ENCODE measurements at places on chromosomes 2 and 18.

GRCh38 chr2:94762600-94762999 lies 108.6 kb upstream of the TEKT4 start:
- no peak for DNase-seq

DNA sequence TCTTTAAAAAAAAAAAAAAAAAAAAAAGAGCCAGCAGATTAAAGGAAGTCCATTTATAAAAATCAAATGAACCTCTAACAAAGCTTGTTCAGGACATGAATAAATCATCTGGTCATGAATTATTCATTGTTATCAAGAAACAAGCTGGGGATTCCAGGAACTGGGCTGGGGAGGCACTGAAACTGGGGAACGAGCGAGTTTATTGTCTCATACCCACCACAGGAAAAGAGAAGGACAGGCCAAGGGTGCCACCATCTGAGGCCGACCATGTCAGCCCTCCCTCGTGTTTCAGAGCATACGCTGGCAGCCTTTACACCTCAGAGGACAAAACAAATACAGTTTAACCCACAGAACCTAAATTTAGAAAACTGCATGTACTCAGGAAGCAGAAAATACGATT lies 164.2 kb downstream of the VWC2L start:
- DNase-seq, result no peak

- no peak for DNase-seq
These were observed 97.0 kb upstream of the ATL2 start for GRCh38 chr2:38474021-38474456.

GRCh38 chr2:206062724-206063123 lies 23.2 kb downstream of the INO80D start:
- no peak for DNase-seq

DNA sequence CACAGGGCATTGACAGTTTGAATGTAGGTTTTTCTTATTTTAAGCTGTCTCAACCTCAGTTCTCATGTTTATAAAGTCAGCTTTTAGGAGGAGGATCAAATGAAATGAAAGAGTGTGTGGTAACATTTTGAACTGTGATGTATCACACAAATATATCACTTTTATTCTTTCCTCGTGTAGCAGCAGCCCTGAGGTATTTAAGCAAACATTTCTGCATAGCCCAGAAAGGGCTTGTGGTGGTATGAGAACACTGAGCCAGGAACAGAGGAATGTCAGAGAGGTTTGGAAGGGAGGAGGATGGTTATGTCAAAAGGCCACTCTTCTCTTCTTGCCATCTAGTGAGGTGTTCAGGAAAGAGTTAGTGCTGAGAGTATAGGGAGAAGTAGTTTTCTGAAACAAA lies 150.2 kb downstream of the PARD3B start:
- DNase-seq, result no peak

GRCh38 chr2:103153580-103154284 lies 391.9 kb downstream of the TMEM182 start:
- DNase-seq, result no peak

Data from effector CD4-positive, alpha-beta T cell (primary cell).